Activated naive CD8-positive, alpha-beta T cell treated with anti-CD3 and anti-CD28 coated beads, Interleukin-2, amount 10 ng/mL, durations not matched to agents 7 days and 5 days (primary cell): ENCODE measurements at places on chromosomes 6 and 20. TPM values are rescaled to one million over a fixed set of nuclear protein-coding genes. Genes with fewer than 3 reads are reported as not detected.

GRCh38 chr6:125250511-125250910 is 51.3 kb downstream of the HDDC2 start:
- no peak for DNase-seq

Gene MRAP2
- not detected for total RNA-seq

- DNase-seq, result no peak
Observed at GRCh38 chr6:4145083-4145482, 9.7 kb upstream of the ECI2 start.

Gene DEFB132
- total RNA-seq, result not detected

GRCh38 chr20:1177680-1178079 is 7.1 kb downstream of the TMEM74B start:
- DNase-seq, result no peak

- DNase-seq, result no peak
Observed at GRCh38 chr6:70277470-70277869, 25.4 kb downstream of the COL9A1 start.

- DNase-seq, result no peak
Observed at GRCh38 chr6:121615493-121615892, 180.0 kb downstream of the GJA1 start.

Gene RIPOR3
- not detected for total RNA-seq

- DNase-seq, result no peak
Observed at GRCh38 chr6:42860481-42860880, 18.9 kb upstream of the RPL7L1 start.

DNA sequence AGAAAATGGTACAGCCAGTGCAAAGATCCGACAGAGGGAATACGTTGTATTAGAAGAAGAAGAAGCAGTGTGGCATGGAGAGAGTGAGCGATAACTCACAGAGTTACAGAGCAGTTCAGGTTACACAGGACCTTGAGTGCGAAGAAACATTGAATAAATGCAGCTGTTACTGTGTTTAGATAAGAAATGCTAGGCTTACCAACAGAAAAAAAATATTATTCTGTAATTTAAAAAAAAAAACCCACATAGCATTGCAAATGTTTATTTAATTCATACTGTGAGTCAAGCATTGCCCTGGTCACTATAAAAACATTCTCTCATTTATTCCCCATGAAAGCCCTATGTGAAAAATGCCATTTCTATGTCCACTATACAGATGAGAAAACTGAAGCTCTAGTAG is 373.4 kb upstream of the EPHA7 start:
- no peak for DNase-seq

GRCh38 chr20:62305149-62305764 is 2.5 kb downstream of the ADRM1 start:
- DNase-seq, result no peak

DNA sequence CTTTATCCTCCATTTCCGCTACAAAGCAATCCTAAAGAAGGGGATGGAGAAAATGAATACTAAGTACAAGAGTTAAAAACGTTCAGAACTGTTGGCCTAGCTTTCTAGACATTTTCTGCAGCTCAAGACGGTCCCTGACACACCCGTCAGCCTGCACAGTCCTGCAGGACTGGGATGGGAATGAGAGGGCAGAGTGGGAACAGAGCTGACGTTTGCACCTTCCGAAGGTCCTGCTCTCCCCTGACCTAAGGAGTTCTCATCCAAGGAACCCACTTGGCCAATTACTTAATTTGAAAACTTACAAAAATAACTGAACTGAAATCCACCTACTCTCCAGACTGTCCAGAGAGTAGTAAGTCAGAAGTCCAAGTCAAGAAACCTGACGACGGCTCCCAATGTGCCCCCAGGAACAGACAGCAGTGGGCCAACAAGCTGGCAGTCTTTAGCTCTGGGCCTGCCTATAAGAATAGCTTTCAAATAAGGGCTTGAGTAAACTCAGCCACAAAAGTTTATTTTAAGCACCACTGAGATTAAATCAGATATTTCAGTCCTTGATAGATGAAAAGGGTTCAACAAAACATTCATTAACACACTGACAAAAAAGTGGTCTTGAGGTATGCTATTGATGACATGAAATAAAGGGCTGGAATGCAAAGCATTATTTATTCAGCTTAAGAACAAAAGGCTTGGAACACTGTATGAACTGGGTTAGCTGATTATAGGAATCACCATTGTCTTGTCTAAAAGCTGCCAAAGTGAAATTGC is 76.8 kb downstream of the CNKSR3 start:
- no peak for DNase-seq

DNA sequence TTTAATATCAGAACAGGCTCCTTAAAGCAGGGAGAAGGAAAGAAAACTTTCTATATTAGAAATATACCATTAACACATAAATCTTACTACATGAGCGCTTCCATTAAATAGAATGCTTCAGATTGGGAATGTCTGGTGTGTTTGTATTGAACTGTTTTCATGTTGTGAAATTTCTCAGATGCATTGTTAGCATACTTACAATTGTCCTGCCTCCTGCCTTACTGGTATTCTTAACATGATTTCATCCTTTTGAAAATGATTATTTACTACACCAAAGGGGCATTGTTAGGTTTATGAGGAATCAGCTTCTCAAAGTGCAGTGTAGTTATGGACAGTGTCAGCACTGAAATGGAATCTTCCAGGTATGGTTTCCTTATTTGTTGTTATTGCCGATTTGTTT is 145.6 kb downstream of the MTFR2 start:
- DNase-seq, result no peak

Gene WFDC2
- not detected for total RNA-seq
